ENCODE measurements at places on chromosomes 1 and 21.

- no peak for DNase-seq
These were observed 315.8 kb upstream of the KAZN start for GRCh38 chr1:14282707-14283106.

DNA sequence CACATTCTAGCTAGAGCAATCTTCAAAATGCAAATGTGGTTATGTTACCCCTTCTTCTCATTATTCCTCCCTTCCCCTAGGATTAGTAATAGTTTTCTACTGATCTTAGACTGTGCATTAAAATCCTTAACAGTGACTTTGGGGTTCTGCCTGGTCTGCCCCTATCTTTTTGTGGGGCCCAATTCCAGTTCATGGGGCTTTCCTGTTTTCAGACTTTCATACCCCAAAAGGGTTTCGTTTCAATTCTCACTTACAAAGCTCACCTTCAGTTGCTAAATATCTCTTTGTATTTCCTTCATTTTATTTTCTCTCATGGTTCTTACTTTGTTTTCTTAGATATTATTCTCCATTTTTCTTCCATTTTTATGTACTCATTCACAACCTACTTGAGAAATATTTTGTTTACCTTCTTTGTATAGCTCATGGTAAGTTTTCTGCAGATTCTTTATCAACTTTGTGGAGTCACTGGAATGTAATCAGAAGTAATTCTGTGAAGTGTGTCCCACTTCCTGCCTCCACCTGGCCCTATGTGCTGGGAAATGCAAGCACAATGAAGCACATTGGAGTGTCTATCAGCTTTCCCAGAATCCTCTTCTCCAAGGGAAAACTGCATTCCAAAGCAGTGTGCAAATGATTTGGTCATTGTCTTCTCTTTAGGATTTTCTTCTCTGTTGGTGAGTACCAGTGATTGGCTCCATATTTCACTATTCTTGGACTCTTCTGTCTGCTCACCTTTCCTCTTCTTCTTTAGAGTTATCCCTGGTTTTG lies 350.2 kb downstream of the ZNF326 start:
- DNase-seq, result no peak

- DNase-seq, result no peak
These were observed 123.6 kb upstream of the ZNF648 start for GRCh38 chr1:182185136-182185535.

DNA sequence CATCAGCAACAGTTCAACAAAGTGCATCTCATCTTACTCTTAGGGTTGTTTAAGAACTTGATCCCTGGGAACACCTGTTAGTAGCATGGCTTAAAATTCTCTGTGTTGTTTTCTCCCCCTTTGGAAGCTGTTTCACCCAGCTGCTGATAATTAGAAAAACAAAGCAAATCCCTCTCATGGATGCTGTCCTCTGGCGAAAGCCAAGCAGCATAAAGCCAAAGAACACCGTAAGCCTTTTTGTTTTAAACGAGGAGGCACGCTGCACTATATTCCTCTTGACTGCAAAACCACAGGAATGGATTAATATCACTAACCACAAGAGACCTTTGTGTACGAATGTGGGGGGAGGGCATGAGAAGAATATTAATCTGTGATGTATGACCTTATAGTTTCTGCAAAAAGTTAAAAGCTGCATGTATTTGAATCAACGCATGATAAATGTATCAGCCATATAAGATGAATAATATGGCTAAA lies 923.2 kb downstream of the LTN1 start:
- no peak for DNase-seq

DNA sequence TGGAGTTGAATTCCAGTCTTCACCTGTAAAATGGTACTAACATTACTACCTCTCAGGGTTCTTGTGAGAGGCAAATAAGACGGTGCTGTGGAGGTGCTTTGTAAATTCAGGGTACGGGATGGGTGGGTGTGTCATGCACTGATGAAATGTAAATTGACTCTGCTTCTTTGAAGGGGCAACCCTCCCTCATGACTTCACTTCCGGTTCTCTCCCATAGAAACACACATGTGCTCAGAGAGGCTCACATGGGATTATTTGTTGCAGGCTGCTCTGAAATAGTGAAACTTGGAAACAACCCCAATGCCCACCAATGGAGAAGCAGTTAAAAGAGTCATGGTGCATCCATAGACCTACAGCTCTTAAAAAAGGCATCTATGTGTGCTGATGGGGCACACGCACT lies 44.9 kb upstream of the SCMH1 start:
- no peak for DNase-seq

DNA sequence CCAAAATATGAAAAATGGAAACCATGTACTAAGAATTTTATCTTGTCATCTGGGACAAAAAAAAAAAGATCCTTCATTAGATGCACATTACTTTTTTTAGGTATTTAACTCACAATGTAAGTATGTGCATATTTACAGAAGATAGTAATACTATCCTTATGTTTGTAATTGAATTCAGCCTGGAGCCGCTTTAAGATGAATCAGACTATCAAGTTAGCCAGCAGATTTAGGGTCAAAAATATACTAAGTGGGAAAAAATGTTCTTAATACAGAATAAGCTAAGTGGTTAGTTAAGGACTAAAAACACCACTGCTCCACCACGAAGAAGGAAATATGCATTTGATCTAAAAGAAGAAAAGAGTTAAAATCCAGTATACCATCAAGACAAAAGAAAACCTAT lies 49.1 kb downstream of the DSCAM start:
- DNase-seq, result no peak

Data from B cell (primary cell).